ENCODE measurements at places on chromosomes 3 and 15.

GRCh38 chr3:42520906-42521305, 18.5 kb downstream of the VIPR1 start:
- no peak for DNase-seq

DNA sequence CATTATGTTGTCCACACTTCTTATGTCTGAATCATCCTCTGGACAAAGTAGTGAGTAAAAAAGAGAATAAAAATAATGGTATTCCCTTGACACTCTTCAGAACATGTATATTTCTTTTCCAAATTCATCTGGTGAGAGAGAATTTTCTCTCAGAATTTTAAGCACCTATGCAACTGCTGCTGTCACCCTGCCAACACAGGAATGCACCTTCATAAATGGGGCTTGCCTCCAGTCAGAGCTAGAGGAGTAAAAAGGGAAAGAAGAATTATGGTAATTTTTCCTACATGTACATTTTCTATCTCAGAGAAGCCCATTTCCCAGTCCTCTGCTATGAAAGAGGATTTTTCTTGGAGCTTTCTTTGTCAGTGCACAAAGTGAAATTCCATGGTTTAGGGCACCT, 92.2 kb upstream of the ALCAM start:
- DNase-seq = no peak

GRCh38 chr3:61907210-61907795, 345.9 kb downstream of the PTPRG start:
- no peak for DNase-seq

GRCh38 chr3:158140396-158140795, 30.5 kb downstream of the RSRC1 start:
- DNase-seq = no peak

DNA sequence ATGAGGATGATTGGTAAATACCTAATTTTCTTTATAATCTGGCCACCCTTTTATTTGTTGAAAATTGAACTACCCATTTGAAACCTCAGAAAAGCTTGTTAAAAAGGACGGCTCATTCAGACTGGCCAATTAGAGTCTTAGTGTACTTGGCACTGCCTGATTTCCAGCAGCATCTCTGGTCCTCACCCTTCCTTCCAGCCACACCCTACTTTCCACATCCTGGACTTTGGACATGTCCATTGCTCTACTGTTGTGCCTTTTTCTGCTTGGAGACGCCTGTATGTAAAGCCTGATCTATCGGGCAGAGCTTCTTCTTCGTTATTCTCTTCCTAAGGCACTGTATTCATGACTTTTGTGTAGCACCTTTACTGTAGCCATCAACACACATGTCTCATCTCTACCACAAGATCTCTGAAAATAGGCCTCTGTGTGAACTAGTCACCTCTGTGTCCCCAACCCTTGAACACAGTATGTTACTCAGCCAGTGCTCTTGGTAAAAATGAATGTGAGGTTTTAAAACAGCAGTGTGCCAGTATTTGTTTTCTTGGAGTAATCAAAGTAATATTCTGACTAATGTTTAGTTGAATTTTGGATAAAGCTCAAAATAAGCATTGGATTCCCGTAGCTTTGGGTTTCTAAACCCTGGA, 6.8 kb downstream of the RBM5 start:
- no peak for DNase-seq

All from CD4-positive, alpha-beta T cell (primary cell).